Spleen (tissue), 13 donors: ENCODE measurements at places on chromosomes 6 and 20. TPM values are rescaled to one million over a fixed set of nuclear protein-coding genes. Genes with fewer than 3 reads are reported as not detected.

DNA sequence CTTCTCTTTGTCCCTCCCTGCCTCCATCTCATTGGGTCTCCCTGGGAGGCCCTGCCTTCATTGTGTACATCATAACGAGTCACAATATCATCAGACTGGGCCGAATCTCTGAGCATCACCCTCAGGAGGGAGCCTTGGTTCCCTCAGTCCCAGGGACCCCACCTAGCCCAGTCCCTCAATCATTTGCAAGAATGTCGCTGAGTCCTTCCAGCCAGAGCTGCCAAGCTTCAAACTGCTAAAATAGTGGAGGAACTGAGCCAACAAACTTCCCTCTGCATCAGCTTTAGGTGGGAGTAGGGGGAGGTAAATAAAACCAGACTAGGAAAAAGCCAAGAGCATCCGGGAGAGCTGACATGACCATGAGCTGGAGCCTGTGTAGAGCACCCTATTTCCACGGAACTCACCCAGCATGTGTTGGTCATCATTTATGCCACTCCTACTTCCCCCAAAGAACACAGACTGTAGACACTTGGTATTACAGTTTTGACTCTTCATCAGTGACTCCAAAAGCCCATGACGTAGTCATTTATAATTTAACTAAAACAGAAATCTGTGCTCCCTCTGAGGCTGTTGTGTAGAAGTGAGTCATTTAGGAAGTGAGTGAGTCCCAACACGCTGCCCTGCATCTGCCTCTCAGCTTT is 28.8 kb upstream of the IL17A start:
- DNase-seq: no peak

DNA sequence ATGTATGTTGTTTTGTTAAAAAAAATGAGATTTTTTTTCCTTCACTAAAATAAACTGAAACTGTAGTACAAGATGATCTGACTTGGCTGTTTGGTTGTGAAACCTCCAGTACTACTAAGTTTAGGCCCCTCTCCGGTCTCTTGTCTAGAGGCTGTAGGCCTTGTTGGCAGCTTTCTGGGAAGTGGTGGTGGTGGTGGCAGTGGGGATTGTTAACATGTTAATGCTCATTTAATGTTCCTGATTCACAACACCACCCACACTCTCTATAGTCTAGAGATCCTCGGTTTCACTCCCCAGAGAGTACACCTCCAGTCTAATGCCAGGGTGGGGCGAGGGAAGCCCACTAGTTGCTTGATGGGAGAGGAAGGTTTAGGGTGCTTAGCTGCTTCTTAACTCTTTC is 24.1 kb downstream of the STK4 start:
- no peak for DNase-seq

GRCh38 chr6:30489081-30490025 is at the start of gene HLA-E:
HLA-E (plus strand) TSS chr6:30489509; CDS start chr6:30489532, 23 bp downstream.
- DNase-seq: peak; percentile 94

GRCh38 chr6:118859517-118860064 is 34.4 kb upstream of the ASF1A start:
- DNase-seq: no peak

DNA sequence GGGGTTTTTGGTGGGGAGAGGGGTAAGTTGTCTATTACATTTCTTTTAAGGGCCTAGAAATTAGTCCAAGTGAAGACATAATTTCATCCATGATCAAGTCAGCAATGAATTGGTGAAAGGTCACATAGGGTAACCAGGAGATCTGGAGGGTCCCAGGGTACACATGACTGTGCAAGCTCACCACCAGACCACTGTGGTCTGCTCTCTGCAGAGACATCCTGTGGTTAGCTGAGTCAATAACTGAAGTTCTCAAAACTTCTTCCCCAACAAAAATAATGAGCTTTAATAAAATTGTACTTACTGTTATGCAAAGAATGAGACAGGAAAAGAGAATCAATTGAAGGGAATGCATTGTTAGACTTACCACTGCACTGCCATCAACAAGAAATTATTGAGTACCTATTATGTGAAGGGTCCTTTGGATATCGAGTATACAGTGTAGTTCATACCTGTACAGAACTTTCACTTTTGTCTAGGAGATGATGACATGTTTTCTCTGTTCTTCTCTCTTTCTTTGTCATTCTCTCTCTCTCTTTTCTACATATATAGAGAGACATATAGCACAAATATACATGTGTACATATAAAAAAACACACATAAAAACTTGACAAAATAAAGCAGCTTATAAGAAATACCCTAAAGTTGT is 209.8 kb downstream of the GJA1 start:
- no peak for DNase-seq

DNA sequence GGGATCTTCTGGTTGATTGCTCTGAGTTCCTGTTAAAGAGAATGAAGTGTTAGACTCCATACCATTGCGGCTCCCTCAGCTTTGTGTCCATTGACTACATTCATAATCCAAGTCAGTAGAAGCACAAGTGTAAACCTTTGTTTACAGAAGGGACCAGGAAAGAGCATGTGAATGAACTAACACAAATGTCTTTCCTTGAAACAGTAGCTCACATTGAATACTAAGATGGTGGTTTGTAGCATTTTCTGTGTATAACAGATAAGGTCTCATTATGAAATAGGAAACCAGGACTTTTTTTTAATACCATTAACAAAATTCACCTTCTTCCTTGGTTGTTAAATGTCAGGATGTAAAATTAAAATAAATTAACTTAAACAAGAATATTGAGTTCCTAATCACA is 8.4 kb downstream of the STXBP5 start:
- no peak for DNase-seq

- no peak for DNase-seq
Observed at GRCh38 chr6:115753446-115753845, 307.2 kb downstream of the FRK start.

DNA sequence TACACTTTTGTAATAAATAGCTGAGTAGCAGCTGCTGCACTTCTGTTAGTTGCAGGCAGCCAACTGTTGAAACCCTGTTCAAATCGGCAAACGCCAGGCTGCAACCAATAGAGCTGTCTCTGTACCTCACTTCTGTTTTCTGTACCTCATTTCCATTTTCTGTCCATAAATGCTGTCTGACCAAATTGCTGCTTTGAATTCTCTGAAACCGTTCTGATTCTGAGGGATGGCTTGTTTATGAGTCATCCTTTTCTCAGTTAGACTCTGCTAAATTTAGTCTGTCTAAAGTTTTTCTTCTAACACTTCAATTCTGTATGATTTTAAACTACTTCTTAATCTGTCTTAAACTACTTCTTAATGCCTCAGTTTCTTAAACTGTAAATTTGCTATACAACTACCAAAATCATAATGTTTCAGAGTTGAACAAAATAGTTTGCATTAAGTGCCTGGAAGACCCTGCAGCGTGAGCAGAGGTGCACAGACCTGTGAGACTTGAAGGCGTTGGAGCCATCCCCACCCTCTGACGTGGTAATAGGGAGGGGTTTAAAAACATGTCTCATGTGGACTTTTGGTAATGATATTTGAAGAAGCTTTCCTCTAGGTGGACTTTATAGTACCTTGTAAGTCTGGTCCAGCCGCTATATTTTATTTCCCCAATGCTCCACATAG is 9.6 kb downstream of the BTNL2 start:
- no peak for DNase-seq

The SLC24A3 gene
- 0.88 TPM for polyA plus RNA-seq

The OPRL1 gene
- 2.5 TPM for polyA plus RNA-seq

The EYS gene
- polyA plus RNA-seq: not detected

The KIF25 gene
- polyA plus RNA-seq: 0.51 TPM
